ENCODE measurements at places on chromosomes 7 and 10.

GRCh38 chr10:30116041-30116491, 56.7 kb upstream of the JCAD start:
- no peak for DNase-seq

DNA sequence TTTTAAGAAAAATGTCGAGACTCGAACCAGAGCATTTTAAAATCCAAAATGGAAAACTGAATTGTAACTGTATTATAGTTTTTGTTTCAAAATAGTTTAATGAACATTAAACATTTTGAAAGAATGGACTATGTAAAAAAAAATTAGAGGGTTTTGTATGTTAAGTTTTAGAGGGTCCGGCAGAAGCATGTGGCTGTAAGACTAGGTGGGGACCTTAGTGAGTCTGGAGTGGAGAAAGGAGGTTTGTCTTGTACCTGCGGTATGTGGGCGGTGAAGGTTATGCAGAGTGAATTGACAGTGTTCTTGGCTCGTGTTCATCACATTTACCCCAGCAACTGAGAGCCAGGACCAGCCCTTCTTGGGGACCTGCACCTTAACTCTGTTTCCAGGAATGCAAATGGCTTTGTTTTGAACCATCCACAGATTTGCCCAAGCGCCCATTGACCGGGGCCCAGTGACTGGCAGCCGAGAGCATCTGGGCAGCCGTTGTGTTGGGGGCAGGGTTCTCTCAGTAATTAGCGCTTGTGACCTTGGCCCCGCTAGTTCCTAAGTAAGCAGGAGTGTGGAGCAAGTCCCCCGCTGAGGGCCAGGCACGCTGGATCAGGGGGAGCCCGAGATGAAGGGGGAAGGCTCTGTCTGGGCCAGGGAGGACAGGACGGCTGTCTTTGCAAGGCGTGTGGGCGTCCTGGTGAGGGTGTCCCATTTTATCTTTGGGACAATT, 1.4 kb upstream of the KLF6 start:
- peak; percentile 42 for DNase-seq

GRCh38 chr7:11434366-11434765, 397.6 kb downstream of the THSD7A start:
- DNase-seq: no peak

- peak; percentile 2 for DNase-seq
These were observed 44.5 kb upstream of the ACBD5 start for GRCh38 chr10:27285093-27285492.

- DNase-seq: no peak
These were observed 385.3 kb downstream of the ETV1 start for GRCh38 chr7:13604178-13604577.

- DNase-seq: peak; percentile 58
These were observed 298.3 kb upstream of the FZD8 start for GRCh38 chr10:35940141-35941041.

- DNase-seq: no peak
These were observed 514.0 kb downstream of the PLXDC2 start for GRCh38 chr10:20330246-20330645.

GRCh38 chr7:94908323-94909178, 1.2 kb downstream of the PPP1R9A start:
- no peak for DNase-seq

DNA sequence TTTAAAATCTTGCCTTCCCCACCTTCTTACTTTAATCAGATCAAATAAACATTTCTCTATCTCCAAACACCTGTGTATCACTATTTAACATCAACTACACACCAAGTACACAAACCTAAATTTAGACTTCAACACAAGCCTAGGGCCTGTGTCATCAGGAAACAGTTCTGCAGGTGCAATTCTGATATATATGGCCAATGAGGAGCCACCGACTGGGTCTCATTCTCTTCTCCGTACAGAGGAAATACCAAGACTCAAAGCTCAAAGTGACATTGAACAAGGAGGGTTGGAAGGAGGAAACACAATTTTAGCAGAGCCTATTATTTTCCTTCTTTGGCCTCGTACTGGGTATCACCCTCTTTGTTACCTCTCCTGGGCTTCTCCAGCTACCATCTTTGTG, 152.6 kb upstream of the PRR15 start:
- no peak for DNase-seq

DNA sequence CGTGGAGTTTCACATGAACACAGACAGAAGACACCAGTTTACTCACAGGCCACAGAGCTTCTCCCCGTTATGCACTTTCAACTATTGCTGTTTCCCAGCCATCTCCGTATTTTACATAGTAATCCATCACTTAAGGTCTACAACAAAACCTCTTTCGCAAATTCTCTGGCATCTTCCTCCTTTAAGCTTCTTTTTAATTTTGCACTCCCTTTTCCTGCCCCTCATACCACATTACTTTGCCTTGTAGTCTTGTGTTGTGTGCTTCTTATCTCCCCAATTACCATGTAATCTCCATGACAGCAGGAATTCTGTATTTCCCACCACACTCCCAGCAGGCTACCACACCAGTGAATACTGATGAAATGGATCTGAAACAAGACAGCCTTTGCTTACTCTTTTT, 87.3 kb downstream of the ODAD2 start:
- no peak for DNase-seq

GRCh38 chr7:4939971-4940728, 18.8 kb downstream of the MMD2 start:
- no peak for DNase-seq

DNA sequence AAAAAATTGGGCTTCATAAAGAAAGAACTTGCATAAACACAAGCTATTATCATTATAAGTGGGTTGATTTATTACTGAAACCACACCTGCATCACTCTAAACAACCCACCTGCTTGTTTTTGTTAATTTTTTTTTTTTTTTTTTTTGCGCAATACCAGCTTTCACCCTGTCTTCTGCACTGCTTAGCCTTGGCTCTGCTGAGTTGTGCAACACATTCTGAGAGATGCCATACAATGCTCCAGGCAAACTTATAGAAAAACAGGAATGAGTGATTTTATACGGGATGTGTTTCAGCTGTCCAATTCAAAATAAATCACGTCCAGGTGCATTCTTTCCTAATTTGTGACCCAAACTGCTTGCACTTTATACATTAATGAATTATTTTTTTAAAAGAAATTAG, 923.6 kb downstream of the GATA3 start:
- DNase-seq: no peak

- peak; percentile 88 for DNase-seq
These were observed 160.6 kb downstream of the KLF6 start for GRCh38 chr10:3624367-3624766.

GRCh38 chr10:30985512-30985911, 46.2 kb downstream of the ZNF438 start:
- DNase-seq: peak; percentile 62

DNA sequence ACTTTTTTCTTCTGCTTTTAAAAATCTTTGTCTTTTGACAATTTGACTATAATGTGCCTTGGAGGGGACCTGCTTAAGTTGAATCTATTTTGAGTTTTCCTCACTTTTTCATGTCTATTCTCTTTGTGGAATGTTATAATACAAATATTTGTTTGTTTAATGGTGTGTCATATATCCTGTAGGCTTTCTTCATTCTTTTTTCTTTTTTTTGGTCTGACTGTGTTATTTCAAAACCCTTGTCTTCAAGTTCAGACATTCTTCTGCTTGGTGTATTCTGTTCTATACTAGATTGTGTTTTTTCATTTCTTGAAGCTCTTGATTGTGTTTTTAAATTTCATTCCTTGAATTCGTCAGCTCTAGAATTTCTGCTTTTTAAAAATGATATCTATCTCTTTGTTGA, 228.2 kb downstream of the STK31 start:
- no peak for DNase-seq

DNA sequence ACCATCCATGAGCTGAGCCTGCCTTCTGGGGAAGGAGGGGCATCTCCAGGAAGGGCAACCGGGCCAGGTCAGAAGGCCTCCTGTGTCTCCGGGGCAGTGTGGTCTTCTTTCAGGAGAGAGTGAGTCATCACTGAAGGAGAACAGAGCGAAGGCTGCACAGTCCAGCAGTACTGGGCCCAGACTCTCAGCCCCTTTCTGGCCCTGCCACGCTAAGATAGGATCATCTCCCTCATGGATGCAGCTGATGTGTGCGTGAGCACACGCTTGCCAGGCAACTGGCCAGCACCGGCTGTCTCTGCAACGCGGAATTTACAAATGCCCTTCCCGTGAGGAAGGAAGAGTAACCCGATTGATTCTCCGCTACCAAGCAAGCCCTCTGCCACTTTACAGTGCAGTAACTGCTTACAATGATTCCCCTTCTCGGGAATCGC, 328.2 kb downstream of the TNS3 start:
- DNase-seq: peak; percentile 78

DNA sequence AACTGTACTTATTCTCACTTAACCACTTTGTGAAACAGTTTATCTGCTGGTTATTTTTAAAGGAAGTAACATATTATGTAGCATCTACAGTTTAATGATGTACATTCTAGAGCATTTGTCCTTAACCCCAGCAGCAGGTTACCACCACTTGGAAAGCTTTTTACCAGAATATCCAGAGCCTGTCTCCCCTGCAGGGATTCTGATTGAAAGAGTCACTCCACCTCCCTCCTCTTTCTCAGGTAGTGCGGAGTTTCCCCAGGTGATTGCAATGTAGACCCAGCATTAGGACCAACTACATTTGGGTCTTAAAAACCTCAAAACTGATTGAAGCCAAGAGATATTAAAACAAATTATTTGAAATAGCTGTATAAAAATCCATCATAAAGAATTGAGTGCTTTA, 53.1 kb downstream of the NRG3 start:
- no peak for DNase-seq

GRCh38 chr7:101134399-101134980, 7.6 kb downstream of the SERPINE1 start:
- no peak for DNase-seq

GRCh38 chr10:14653271-14654161, 121.2 kb downstream of the FAM107B start:
- DNase-seq: peak; percentile 74

DNA sequence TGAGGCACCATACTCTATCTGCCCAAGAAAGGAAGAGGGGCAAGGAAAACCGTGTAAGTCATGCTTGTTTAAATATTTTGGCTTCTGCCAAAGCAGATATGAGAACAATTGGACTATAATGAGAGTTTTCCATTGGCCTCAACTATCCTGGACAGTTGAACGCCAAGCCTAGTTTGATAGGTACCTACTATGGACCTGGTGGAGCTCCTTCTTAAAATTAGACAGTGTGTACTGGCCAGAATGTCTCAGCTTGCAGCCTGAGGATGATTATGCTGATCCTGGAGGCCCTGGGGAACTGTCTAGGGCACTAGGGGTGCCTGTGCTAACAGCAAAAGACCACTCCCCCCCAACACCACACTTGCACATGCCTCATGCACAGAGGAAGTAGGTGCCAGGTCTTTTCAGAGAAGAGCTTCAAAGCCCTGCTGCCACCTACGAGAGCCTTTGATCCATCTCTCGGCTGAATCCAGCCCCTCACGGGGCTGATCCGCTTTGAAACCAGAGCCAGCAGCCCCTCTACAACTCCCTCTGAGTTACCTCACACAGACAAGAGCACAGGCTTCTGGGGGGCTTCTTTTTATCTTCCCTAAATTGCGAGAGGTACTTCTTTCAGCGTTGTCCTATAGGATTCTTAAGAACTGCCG, 473.8 kb upstream of the GALNT17 start:
- no peak for DNase-seq

DNA sequence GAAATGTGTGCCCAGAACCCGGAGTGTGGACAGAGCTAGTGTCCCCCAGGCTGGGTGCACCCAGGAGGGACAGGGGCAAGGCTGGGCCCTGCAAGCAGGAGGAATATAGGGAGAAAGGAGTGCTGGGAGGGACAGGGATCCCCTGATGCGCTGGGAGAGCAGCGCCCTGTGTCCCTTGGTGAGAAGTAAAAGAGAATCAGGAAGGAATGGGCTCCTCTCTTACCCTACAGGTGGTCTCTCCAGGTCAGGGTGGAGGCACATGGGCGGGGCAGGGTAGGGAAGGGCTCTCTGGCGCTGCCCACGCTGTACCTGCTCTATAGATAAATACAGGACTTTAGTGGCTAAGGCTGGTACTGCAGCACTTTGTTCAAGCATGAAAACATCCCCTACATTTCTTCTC, 753.8 kb downstream of the GRID1 start:
- no peak for DNase-seq

- no peak for DNase-seq
These were observed 105.5 kb upstream of the FAM204A start for GRCh38 chr10:118447478-118448270.

DNA sequence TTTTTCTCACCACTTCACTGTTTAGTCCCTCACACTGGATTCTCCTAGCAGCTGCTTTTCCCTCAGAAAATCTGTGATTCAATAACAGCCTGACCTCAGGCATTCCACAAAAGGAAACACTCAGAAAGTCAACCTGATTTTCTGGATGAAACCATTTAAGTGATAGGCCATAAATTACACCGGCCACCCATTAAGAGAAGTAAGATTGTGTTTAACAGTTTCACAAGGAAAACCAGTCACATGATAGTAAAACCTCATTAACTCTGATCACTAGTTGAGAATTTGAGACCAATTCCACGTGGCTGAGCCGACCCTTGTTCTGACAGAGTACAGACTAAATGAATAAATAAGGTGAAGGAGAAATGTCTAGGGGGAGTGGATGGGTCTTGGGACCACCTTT, 7.7 kb downstream of the GRM8 start:
- no peak for DNase-seq

DNA sequence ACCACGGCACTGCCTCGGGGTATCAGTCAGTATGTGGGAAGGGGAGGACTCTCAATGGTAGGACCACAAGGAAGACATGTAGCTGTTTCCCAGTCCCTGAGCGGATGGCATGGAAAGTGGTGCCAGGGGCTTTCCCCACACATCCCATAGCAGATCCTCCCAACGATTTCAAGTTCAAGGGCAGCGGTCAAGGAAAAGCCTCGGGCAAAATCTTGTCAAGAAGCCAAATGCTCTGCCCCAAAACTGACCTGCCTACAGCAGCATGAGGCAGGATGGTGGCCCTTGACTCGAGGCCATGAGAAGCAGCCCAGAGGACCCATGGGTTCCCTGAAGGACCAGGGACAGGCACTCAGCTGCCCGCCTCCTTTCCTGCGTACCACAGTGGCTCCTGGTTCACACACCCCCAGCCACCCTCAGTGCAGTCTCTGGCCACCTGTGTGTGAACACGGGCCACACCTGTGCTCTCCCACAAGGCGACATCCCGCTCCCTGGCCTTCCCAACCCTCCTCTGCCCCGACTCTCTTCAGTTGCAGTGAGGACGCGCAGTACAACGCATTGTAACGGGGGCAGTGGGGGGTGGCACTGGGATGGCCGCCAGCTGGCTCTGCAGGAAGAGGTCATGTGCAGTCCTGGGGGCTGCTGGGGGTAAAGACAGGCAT, 43.6 kb downstream of the CTBP2 start:
- DNase-seq: no peak
